ENCODE measurements at places on chromosomes 3 and 15.

DNA sequence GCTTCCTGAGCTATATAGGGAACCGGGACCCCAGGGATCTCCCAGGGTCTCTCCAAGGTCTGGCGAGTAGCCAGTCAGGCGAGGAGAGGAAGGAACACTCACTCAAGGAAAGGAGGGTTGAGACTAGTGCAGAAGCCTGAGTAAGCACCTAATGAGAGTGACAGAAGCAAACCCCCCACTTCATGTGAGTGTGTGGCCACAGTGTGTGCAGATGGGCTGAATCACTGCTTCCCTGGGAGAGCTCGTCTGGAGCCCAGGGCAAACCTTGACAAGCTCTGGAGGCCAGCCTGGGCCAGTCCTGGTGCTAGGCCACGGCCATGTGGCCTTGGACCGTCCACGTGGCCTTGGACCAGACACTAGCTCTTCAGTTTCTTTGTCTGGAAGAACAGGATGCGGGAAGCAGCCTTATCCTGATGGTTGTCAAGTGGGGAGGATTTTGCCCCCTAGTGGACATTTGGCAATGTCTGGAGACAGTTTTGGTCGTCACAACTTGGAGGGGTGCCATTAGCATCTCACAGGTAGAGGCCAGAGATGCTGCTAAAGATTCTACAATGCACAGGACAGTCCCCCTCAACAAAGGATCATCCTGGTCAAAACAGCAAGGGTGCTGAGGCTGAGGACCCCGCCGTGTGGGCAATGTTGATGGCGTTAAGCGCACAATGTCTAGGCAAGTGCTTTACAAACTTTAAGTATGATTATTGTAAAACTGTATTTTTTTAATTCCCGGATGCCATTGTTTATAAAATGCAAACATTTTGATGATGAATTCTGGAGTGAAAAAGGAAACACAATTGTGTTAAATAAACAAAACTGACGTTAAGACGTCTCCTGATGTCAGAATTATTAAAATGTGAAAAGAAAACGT, 34.8 kb upstream of the CTSH start:
- peak; percentile 69 for DNase-seq

DNA sequence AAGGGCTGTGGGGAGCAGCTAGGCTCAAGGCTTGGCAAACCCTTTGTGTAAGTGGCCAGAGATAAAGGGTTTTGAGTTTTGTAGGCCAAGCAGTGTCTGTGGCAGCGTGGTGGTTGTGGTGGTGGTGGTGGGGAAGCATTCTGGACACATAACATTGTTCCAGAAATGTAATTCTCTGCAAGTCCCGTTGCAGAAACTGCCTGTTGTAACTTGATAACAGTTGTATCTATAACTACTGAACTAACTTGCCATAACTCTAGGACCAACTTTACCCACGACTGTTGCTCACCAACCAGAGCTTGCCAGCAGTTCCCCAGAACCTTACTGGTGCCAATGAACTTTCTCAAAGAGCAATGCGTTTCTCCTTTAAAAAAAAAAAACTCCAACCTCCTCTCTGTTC, 18.1 kb upstream of the TMEM40 start:
- no peak for DNase-seq

DNA sequence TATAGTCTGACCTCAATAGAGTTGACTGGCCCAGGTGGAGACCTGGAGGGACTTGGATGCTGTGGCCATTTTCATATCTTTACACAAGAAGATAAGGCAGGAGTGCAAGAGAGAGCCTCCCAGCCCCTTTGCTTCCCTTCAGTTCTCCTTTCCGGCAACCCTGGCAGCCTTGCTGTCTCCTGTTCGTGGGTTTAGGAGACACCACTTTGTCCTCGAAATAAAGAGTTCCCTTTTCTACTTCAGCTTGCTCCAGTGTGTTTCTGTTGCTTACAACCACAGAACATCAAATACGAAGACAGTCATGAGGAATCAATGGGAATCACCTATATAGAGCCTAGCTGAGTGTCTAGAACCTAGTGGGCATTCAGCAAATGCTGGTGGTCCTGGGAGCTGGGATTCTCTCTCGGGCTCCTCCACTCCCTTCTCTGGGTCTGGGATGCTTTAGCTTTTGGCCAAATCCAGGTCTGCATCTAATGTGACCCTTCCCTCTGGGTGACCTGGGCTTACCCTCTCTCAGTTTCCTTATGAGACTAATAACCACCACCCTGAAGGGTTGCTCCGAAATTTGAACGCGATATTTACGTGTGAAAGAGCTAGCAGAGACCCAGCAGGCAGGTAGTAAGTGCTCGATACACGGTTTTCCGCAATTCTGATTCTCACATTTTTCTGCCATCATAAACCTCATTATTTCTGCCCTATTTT, 44.5 kb downstream of the PCSK6 start:
- DNase-seq: no peak

- peak; percentile 97 for DNase-seq
Observed at GRCh38 chr15:40313531-40314398, 6.0 kb upstream of the PLCB2 start.

DNA sequence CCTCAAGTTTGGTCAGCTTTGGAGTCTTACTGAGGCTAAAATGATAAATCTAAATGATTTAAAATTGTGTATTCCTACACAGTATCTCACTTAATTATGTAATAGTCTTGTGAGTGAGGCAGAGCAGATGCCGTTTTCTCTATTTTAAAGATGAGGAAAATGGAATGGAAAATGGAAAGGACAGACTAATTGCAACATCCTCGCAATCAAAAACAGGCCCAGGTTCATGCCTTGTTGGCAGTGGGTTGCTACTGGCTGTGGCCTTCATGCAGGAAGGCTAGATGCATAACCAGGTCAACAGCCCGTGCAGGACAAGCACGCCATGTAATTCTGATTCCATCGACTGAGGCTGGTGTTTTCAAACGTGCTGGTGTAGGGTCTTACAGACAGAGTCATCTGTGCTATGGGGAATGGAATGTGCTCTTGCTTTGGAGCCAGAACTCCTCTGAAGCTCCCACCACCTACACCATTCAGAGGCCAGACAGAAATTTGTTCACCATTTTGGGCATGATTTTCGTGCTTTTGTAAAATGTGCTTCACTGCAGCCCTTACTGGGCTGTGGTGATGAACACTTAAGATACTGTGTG, 37.9 kb downstream of the MLH1 start:
- peak; percentile 38 for DNase-seq

DNA sequence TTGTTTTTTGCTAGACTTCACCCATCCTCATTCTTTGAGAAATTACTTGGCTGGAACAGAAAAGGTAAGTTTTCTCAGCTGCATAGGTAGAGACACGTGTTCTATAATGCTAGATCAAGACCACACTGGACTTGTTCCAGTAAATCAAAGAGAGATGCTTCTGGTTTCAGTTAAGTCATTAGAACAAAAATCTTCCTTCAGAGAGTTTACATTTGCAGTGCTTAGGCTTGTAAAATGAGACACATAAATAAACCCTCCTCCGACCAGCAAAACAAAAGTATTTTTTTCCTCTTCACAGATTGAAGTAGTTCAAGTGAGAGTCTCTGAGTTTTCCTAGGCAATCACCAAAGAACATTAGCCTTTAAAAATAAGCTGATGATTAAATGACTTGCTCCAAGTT, 87.3 kb upstream of the PROK2 start:
- no peak for DNase-seq

DNA sequence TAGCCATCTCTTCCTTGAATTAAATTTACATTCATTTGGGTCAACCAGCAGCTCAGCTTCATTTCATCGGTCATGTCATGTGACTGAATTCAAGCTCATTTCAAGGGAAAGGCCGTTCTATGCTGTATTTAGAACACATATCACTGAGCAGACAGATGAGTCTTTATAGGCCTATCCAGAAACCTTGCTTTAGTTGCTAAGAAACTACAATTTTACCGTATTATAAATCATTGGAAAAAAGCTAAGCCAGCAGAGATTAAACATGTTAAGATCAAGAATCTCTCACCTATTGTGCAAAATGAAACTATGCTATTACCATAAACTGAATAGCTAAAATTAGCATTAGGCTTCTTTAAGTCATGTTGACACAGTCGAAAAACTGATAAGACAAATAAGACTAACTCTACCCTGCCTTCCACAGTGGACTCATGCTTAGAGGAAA, 2.2 kb downstream of the NPTN start:
- DNase-seq: no peak

GRCh38 chr15:47685141-47685870, 32.0 kb upstream of the SEMA6D start:
- no peak for DNase-seq

DNA sequence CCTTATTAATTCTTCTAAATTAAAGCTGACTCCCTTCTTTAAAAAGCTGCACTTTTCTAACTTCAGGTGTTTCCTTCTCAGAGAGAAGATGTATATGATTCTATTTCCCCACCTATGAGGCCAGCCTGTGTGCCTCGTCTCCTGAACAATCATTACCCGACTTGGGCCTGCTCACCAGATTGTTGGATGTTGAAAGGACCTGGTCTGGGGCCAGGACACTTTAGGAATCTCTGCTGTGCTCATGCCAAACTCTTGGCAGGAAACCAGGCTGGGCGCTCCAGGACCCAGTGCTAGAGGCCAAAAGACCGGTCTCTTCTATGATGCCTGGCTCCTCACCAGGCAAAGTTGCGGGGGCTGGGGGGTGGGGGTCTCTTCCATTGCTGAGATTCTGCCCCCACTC, 16.9 kb upstream of the LRRC31 start:
- peak; percentile 97 for DNase-seq

DNA sequence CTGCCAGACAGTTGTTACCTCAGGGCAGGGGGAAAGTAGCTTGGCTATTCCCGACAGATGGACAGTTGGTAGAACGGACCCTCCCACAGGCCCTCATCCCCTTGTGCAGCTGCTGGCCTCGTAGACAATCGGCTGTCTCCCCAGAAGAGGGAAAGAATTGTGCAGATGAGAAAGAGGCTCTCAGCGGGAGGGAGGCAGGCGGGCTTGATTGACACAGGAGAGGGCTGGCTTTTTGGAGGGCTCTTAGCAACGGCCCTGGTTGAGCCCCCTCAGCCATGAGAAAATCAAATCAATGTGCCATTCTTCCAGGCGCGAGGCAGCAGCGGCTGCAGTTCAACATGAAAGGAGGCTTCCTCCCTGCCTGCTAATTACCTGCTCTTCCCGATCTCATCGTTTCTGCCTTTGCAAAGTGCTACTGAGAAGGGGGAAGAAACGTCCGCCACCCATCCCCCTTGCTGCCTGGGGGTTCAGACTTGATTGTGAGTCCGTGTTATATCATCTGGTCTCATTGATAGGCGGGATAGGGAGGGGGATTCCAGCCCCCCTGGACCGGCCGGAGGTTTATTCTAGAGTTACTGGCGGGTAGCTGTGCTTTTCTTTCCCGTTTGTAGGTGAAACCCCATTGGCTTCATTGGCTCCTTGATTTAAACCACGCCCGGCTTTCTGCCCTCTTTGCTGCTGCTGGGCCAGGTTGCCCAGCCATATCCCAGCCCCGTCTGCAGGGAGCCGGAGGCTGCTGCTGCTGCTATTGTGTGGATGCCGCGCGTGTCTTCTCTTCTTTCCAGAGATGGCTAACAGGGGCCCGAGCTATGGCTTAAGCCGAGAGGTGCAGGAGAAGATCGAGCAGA, at the start of gene TAGLN3:
Gene TAGLN3, plus strand, starts transcription at position 287 of the 848 bp plus-strand sequence. Its CDS starts 501 bp downstream, at position 788.
- DNase-seq: peak; percentile 55

DNA sequence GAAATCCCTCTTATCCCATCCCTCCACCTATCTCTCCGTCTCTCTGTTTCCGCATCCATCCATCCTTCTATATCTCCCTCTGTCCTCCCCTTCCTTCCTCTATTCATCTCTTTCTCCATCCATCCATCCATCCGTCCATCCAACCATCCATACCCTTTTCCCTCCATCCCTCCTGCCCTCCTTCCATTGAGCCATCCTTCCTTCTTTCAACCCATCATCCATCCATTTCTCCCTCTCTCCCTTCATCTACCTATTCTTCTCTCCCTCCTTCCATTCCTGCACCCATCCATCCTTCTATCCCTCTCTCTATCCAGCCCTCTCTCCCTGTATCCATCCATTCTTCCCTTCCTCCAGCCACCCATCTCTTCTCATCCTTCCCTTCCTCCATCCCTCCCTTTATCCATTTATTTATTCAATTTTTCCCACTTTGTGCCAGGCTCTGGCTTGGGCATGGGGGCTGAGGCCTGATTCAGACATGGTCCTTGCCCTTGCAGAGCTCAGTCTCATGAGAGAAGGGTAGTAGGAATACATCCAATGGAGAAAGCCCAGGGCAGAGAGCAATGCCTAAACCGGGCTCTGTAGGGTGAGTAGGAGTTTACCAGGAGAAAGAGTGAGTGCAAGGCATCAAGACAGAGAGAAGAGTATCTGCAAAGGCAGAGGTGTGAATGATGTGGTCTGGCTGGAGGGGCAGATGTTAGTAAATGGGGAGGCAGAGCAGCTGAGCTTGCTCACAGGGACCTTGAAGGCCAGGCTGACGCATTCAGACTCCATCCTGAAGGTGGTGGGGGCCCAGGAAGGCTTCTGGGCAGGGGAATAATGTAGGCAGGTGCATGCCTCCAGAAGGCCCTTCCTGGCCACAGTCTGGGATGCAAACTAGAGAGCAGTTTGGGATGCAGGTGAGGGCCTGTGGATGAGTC, 19.5 kb upstream of the FBLN2 start:
- no peak for DNase-seq

GRCh38 chr3:177523872-177524438, 326.7 kb upstream of the TBL1XR1 start:
- DNase-seq: no peak

- no peak for DNase-seq
Observed at GRCh38 chr15:59936741-59937140, 67.4 kb upstream of the FOXB1 start.

DNA sequence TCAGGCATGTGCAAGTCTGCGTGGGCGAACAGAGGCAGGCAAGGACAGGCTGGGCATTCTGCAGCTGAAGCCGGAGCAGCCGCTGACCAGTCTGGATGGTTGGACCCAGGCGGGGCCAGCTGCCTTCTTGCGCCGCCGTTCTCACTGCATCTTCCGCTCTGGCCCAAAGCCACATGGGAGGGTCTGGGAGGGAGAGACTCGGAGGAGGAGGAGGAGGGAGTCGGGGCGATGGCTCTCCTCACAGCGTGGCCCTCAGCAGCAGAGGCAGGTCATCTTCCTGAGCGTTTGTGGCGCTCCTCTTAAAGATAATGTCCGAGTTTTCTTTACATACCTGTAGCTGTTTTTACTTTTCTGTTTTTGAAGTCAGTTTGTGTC, 5.9 kb downstream of the CLK3 start:
- DNase-seq: no peak

- no peak for DNase-seq
Observed at GRCh38 chr3:174533286-174533685, 325.8 kb upstream of the NAALADL2 start.

DNA sequence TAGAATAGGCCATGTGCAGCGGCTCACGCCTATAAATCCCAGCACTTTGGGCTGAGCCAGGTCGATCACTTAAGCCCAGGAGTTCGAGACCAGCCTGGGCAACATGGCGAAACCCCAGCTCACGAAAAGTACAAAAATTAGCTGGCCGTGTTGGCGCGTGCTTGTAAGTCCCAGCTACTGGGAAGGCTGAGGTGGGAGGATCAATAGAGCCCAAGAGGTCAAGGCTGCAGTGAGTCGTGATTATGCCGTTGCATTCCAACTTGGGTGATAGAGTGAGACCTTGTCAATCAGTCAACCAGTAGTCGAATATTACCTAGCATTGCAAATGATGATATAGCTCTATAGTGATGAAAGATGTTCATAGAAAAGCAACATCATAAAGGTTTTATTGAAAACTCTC, 51.9 kb downstream of the USP8 start:
- no peak for DNase-seq

Data from thyroid gland (tissue), 4 donors.